ENCODE measurements at places on chromosomes 11 and 22.

GRCh38 chr11:46912526-46913150 lies 5.7 kb downstream of the LRP4 start:
- DNase-seq: no peak

DNA sequence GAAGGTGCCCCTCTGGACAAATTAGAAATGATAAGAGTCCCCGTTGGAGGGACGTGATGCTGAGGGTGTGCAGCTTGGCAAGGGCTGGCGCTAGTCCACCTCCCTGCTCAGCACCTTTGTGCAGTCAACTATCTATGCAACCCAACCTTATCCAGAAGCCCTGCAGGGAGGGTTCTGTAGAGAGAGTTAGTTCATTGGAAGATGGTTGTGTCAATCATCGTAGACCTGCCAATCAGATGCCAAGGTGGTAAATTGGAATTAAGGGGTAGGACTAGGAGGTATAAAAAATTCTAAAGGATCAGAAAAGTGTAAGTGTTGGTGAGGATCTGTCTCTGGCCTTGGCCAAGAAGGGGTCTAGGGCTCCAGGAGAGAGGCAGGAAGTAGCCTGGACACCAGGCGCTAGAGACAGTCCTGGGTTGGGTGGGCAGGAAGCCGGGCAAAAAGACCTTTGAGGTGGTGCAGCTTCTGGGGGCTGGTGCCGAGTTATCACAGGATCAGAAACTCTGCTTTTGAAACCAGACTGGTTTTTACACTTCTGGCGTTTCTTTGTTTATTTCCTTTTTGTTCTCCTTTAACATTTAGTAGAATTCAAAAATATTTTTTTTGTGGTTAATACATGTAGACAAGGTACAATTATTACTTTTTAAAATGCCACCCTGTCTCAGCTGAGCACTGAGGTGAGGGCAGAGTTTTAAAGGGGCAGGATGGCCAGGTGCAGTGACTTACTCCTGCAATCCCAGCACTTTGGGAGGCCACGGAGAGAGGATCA lies 1.6 kb downstream of the C1QTNF6 start:
- peak; percentile 66 for DNase-seq

GRCh38 chr11:15551901-15552851 lies 437.5 kb downstream of the INSC start:
- no peak for DNase-seq

- no peak for DNase-seq
These were observed 492.4 kb upstream of the CCDC90B start for GRCh38 chr11:83778596-83778995.

DNA sequence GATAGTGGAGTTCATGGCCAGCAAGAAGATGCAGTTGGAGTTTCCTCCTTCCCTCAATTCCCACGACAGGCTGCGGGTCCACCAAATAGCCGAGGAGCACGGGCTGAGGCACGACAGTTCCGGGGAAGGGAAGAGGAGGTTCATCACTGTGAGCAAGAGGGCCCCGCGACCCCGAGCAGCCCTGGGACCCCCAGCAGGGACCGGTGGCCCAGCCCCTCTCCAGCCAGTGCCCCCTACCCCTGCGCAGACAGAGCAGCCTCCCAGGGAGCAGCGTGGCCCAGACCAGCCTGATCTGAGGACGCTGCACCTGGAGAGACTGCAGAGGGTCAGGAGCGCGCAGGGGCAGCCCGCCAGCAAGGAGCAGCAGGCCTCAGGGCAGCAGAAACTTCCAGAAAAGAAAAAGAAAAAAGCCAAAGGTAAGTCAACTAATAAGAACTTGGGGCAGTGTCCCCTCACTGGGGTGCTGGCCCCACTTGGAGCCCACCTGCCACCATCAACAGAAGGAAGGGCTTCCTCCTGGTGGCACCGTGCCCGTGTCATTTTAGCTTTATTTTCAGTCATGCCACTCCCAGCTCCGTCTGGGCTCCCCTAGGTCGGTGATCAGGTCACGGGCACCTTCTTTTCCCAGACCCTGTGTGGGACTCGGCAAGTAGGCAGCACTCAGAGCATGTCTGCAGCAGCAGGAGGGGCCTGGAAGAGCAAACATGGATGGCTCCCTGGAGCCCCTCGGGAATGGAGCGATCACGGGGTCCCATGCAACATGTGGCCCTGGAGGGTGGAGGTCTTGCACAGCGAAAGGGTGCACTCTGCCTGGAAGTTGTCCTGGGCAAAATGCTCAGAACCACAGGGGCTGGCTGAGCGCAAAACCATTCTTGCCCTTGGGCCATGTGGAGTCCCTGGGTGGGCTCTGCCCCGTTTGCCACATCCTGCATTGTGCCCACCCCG lies 33.3 kb downstream of the IGHMBP2 start:
- DNase-seq: no peak

GRCh38 chr11:111792314-111792713 lies 26.1 kb upstream of the PPP2R1B start:
- no peak for DNase-seq

GRCh38 chr11:74950374-74950969 lies 1.4 kb downstream of the SPCS2 start:
- DNase-seq: no peak

- no peak for DNase-seq
These were observed 4.4 kb downstream of the PGGHG start for GRCh38 chr11:293271-293851.

GRCh38 chr11:108286370-108286769 lies 63.5 kb downstream of the ATM start:
- no peak for DNase-seq

DNA sequence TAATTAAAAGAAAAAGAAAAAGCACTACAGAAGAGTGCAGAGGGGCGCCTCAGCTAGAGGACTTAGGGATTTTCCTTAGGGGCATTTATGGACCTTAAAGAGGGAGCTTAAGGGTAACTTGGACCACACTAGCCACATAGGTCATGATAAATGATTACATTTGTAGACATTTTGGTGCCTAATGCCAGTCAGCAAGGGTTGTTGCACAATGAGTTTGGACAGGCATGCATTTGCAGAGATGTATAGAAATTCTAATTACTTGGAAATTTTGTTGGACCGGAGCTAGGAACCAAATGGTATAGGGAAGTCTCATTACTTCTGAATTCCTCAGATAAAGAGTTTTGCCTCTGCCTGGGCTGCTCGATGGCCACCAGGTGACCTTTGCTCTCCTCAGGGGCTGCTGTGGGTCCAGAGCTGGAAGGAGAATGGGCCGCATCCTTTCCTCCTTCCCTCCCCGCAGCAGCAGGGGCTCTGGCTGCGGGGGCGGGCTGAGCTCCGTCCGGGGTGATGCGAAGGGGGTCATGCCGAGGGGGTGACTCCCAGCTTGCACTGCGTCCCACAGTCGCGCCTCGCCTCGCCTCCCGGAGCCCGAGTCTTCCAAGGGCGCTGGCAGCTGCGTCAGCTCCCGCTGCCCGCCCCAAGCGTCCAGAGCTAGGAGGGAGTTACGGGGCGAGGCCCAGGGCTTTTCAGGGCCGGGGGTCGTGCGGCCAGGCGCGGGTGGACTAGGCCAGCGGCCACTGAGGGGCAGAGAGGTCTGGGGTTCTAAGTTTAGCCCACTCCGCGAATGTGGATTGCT lies 20.3 kb upstream of the MALAT1 start:
- DNase-seq: no peak

- DNase-seq: no peak
These were observed 14.2 kb upstream of the APOA1 start for GRCh38 chr11:116851626-116852025.

- no peak for DNase-seq
These were observed 17.7 kb downstream of the TPCN2 start for GRCh38 chr11:69066122-69067112.

DNA sequence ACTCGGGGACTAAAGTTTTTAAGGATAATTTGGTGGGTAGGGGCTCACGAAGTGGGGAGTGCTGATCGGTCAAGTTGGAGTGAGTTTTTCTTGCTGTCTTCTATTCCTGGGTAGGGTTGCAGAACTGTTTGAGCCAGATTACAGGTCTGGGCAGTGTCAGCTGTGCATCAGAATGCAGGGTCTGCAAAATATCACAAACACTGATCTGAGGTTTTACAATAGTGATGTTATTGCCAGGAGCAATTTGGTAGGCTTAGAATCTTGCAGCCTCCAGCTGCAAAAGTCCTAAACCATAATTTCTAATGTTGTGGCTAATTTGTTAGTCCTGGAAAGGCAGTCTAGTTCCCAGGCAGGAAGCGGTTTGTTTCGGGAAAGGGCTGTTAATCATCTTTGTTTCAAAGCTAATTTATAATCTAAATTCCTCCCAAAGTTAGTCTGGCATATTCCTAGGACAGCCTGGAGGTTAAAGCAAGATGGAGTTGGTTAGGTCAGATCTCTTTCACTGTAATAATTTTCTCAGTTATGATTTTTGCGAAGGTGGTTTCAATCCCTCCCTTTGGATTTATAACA lies 39.7 kb upstream of the CALCA start:
- no peak for DNase-seq

GRCh38 chr11:16861862-16862261 lies 123.4 kb downstream of the C11orf58 start:
- DNase-seq: no peak

DNA sequence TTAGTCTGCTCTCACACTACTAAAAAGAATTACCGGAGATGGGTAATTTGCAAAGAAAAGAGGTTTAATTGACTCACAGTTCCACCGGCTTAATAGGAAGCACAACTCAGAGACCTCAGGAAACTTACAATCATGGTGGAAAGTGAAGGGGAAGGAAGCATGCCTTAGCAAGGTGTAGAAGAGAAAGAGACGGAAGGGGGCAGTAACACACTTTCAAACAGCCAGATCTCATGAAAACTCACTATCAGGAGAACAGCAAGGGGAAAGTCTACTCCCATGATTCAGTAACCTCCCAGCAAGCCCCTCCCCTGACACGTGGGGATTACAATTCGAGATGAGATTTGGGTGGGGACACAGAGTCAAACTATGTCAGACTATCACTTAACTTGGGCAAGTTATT lies 236.6 kb upstream of the ANO3 start:
- no peak for DNase-seq

- DNase-seq: no peak
These were observed 84.4 kb downstream of the KCNQ1 start for GRCh38 chr11:2529173-2529572.

DNA sequence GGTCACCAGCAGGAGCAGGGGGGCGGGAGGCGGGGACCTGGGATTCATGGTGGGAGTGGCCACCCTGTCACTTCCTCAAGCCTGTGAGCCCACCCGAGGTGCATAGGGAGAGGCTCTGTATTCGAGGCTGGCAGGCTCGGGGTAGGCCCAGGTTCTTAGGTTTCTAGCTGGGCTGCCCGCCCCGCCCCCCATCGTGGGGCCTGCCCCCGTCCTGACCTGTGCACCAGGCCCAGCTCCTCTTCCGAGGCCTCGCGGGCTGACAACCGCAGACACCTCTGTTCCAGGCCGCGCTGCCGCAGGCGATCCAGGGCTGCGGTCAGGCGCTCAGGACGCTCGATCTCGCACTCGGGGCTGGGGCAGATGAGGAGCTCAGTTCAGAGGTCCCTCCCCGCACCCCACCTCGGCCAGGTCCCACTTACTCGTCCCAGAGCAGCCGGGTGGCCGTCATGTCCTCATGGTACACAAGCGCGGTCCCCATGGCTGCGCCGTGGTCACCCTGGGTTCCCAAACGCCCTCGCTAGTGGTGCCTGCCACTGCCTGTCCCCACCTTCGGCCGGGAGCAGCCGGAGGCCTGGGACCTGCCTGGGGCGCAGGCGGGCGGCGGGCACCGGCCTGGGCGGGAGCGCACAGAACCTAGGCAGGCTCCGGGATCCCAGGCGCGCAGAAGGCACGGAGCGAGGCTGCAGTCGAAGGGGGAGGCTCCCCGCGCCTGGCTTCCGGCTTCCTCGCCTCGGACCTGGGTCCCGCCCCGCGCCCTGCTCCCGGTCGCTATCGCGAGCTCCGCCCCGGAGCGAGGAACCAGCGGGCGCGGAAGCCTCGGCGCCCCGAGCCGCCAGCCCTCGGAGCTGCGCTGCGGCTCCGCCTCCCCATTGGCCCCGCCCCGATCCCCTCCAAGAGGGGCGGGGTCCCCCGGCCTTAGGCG lies at the start of gene HDAC10:
HDAC10 (minus strand) TSS at position 711 of the 922 bp plus-strand sequence; CDS start at position 478, 233 bp downstream.
- no peak for DNase-seq

DNA sequence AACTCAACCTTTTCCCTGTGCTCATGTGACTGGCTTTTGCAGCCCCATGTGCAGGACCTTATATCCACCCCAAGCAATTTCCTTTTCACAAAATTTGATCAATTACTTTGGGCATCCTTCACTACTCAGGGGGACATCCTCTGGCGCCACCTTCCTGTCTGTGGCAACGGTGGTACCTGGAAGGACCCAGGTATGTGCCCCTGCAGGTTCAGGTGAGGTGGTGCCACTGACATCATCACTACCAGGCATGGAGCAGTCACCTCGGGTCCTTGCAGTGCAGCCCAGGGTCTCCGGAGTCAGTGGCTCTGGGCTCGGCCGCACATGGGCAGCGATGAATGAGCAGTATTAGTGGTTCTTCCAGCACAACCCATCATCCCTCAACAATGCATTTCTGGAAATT lies 37.7 kb upstream of the B3GAT1 start:
- no peak for DNase-seq

GRCh38 chr11:85784480-85785265 lies 26.3 kb downstream of the SYTL2 start:
- no peak for DNase-seq

DNA sequence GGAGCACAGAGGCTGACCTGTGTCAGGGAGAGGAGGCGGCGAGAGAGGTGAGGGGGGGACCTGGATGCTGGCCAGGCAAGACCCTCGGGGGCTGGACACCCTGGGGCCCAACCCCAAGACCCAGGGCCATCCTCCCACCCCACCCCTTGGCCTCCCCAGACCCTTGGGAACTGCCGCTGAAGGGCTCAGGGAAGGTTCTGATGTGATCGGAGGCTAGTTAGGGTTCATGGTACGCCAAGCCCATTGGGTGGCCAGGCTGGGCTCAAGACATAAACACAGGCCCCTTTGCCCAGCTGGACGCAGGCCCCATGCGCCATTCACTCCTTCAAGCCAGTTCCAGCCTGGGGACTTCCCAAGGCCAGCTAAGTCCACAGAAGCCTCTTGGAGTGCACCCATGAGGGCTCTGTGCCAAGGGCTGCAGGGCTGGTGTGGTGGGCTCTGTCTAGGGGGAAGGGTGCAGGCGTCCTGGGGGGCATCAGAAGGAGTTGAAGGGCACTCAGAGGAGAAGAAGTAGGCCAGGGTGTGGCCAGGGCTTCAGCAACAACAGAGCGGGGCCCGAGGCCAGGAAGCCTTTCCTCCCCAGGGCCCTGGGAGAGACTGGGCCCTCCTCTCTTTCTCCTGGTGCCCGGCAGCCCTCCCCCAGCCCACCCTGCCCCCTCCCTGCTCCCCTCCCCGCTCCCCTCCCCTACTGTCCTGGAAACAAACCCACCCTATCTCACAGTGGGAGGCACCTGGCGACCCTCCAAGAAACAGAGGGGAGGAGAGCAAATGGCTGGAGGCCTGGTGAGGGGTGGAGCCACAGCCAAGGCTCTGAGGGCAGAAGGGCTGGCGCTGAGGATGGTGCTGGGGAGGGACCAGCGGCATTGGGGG lies 12.9 kb downstream of the TSPAN32 start:
- DNase-seq: peak; percentile 71

GRCh38 chr11:73274722-73275380 lies 2.7 kb downstream of the P2RY6 start:
- no peak for DNase-seq

Measured in pons (tissue), 1 donor.